ENCODE measurements at places on chromosomes 4 and X. TPM values are rescaled to one million over a fixed set of nuclear protein-coding genes. Genes with fewer than 3 reads are reported as not detected.

MTMR1 gene
- total RNA-seq: 12.8 TPM

DNA sequence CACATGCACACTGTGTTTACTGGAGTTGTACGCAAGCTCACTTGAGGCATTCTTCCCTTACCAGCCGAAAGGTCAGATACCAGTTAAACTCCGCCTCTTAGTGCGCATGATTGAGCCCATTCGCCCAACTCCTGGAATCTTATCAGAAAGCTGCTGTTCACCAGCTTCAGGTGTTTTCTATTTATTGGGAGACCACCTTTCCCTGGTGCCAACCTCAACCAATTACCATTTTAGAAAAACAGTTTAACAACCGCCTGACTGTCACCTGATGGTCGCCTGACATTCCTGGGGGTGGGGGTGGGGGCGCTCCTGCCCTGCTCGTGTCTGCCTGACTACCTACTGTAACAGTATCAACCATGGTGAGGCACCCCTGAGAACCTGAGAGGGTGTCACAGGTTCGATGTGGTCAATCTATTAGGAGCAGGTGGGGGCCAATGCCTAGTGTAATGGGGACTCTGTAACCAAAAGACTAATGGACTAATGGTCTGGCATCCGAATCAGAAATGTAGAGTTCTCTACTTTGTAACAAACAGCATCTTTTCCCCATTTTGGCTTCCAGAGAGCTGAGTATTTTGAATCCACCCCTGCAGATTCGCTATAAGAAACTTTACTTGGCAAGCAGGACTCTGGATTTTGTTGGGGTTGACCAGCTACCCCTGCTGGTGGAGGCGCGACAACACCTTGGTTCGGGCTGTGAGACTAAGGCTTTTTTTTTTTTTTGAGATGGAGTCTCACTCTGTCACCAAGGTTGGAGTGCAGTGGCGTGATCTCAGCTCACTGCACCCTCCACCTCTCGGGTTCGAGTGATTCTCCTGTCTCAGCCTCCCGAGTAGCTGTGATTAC is 58.2 kb upstream of the ZNF157 start:
- no peaks in the 10 kb centered on the region for H3K4me1 ChIP-seq
- DNase-seq: peak; percentile 79
- 0 out of 2 replicates have a peak overlapping the region, but pooled peaks have one; percentile 40 for H3K4me3 ChIP-seq
- no peaks in the 10 kb centered on the region for H3K27me3 ChIP-seq

DNA sequence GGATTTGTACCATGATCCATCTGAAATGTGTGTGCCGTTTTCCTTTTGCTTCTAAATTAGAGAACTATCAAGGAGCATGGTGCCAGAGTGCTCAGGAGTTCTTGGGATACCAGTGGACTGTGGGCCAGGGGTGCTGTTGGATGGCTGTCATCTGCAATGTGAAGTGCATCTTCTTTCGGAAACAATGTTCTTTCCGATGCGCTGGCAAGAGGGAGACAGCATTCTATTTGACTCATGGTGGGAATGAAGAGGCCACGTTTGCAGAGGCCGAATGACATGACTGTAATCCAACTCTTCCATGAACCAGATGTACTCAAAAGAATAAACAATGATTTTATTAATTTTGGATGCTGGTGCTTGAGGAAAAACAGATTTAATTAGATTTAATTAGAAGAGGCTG is 45.5 kb downstream of the SORCS2 start:
- 0 out of 2 replicates have a peak overlapping the region, but pooled peaks have one; percentile 23 for H3K27ac ChIP-seq

DNA sequence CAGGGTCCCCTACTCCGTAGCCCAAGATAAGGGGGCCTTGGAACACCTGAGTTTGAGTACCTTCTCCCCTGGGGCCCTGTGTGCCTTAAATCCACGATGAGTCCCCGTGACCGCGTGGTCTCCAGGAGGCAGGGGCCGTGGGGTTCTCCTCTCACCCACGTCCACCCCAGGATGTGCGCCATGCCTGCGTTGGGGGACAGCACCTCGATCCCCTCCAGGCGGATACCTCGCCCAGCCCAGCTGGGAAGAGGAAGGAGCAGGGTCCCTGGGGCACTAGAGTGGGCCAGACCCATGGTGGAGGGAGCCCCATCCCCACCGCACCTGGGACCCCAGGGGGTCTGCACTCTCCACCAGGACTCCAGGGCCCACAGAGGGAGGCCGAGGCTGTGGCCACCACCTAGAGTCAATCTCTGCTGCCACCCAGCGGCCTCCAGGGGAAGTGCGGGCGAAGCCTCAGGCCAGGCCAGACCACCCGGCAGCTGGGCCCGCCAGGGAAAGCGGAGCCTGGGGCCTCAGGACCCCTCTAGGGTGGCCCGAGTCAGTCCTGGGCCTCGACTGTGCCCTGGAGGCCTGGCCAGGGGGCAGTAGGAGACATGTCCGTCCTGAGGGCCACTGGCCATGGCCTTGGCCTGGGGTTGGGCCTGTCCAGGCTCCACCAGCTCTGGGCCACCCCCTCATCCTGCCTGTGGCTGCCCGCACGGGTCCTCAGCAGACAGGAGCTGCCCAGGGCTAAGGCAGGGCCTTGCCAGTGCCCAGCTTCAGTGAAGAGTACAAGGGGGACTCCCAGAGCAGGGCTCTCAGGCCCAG is 55.0 kb downstream of the FAM53A start:
- H3K27me3 ChIP-seq: no peaks in the 10 kb centered on the region
- no peaks in the 10 kb centered on the region for H3K36me3 ChIP-seq
- no peak overlapping the region for H3K4me3 ChIP-seq
- DNase-seq: peak; percentile 63
- H3K4me1 ChIP-seq: no peaks in the 10 kb centered on the region
